ENCODE measurements at places on chromosomes 7 and 10. TPM values are rescaled to one million over a fixed set of nuclear protein-coding genes. Genes with fewer than 3 reads are reported as not detected.

The C10orf62 gene
- not detected for total RNA-seq

The CALHM1 gene
- not detected for total RNA-seq

DNA sequence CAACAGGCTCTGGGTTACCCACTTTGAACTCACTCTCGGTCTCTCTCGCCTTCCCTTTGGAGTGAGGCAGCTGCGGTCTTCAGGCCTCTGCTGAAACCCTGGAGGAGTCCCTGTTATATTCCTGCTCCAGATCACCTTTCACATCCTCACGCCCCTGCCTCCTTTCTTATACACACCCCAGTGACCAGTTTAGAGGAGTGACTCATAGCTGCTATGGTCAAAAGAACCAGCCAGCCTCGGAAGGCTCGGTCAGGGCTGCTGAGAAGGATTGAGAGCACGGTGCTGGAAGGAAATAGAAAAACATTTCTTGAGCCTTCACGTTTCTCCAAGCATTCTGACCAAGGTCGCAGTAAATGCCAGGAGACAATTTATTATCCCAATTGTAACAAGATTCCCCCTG lies 28.3 kb upstream of the SVOPL start:
- no peak for ATAC-seq

- no peak for ATAC-seq
Measured at GRCh38 chr7:2849941-2850766, 6.0 kb upstream of the GNA12 start.

The KEL gene
- total RNA-seq: not detected

The VSTM2A gene
- 0.81 TPM for total RNA-seq

DNA sequence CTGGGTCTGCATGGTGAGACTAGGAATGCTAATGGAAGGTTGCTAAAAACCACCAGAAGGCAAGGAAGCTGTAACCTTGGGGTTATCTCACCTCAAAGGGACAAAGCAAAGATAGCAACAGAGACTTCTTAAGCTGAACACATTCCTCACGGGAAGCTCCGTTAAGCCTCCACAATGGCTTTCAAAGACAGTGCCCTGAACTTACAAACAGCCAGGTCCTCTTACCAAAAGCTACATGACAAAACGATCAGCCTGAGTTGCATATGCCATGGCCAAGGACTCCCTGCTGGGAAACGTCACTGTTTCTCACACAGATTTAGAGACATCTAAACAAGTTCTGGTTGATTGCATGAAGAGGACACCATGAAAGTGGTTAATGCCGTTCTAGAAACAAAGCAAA lies 52.7 kb downstream of the HTR5A start:
- ATAC-seq: no peak

The GARIN1A gene
- 1.2 TPM for total RNA-seq

DNA sequence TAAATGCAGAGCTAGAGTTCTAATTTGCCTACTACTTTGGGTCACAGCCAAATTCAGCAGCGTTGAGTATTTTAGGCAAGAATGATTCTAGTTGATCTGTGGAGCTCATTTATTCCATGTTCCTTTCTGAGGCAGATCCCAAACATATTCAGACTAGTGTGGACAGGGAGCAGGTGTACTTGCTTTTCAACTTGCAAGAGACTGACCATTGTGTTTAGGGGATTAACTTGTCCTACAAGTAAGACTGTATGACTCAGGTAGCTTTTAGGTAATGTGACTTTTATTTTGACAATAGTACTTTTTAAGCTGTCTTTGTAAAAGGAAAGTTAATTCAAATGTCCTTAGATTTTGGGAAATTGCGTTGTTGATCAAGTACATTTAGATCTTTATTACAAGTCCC lies 285.5 kb downstream of the TWIST1 start:
- no peak for ATAC-seq

The CUZD1 gene
- 0.54 TPM for total RNA-seq

GRCh38 chr10:93255546-93255945 lies 181.9 kb downstream of the CYP26A1 start:
- no peak for ATAC-seq
